ENCODE measurements at places on chromosomes 13 and 19.

GRCh38 chr19:18239303-18239702 lies 13.1 kb upstream of the PDE4C start:
- no peaks in the 10 kb centered on the region for H3K36me3 ChIP-seq
- no peaks in the 10 kb centered on the region for H3K27me3 ChIP-seq
- no peak overlapping the region for H3K27ac ChIP-seq
- no peak for DNase-seq
- H3K4me3 ChIP-seq: no peak overlapping the region

GRCh38 chr13:19601749-19602725 lies 31.4 kb upstream of the MPHOSPH8 start:
- H3K4me1 ChIP-seq: no peaks in the 10 kb centered on the region
- DNase-seq: peak; percentile 74
- no peaks in the 10 kb centered on the region for H3K36me3 ChIP-seq
- no peak overlapping the region for H3K27ac ChIP-seq
- H3K4me3 ChIP-seq: no peak overlapping the region

DNA sequence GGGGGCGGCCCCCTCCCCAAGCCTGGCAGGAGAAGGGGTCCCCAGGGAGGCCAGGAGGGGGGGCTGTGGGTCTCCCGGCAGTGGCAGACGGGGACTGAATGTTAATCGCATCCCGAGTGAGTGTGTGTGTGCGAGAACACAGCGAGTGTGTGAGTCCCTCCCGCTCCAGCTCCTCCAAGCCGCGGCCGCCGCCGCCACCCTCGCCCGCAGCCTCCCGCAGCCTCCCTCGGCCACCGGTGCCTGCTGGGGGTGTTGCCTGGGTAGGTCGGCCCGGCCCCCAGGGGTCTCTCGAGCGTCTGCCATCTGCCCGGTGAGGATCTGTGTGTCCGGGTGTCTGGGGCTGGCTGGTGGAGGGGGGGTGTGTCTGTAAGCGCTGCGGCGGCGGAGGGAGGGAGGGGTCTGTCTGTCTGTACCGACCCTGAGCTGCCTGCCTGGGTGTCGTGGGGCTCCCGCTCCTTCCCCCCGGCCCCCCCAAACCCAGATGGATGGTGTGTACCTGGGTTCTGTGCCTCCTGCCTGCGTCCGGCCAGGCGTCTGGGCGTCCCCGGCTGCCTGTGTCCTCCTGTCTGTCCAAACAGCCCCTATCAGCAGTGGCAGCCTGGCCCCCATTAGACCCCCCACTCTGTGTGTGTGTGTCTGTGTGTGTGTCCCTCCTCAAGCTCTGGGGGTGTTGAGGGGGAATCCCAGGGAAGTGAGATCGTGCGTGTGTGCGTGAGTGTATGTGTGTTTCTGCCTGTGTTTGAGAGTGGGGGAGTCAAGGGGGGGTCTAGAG lies at the start of gene GRIN2D:
TSS of gene GRIN2D (plus strand) at position 110 of the 772 bp plus-strand sequence. CDS start 4,725 bp downstream, outside the sequence.
- peaks cover 3% of the 10 kb centered on the region for H3K36me3 ChIP-seq
- peaks cover 4% of the 10 kb centered on the region for H3K4me1 ChIP-seq
- H3K27me3 ChIP-seq: peaks cover 20% of the 10 kb centered on the region
- no peak within 1 kb of the TSS for H3K4me3 ChIP-seq
- no peak within 1 kb of the TSS for H3K27ac ChIP-seq

- no peak for DNase-seq
- no peaks in the 10 kb centered on the region for H3K27me3 ChIP-seq
- H3K4me1 ChIP-seq: no peaks in the 10 kb centered on the region
- H3K27ac ChIP-seq: no peak overlapping the region
- no peaks in the 10 kb centered on the region for H3K36me3 ChIP-seq
- no peak overlapping the region for H3K4me3 ChIP-seq
These were observed 6.8 kb upstream of the ZNF765 start for GRCh38 chr19:53388168-53388567.

DNA sequence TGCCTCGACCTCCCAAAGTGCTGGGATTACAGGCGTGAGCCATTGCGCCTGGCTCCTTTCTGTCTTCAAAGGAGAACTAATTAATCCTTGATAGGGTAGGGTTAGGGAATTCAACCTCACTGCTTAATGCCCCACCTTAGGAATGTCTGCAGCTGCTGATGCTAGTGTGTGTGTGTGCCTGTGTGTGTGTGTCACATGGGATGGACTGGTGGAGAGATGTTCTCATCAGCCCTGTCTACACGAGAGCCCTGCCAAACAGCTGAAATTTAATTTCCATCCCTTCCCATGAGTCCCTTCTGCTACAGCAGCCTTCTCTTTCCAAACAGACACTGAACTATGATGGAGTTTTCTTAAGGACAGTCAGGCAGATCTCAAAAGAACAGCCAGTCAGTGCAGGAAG lies 46.5 kb upstream of the CLDN10 start:
- DNase-seq: no peak
- H3K27me3 ChIP-seq: no peaks in the 10 kb centered on the region
- no peaks in the 10 kb centered on the region for H3K4me1 ChIP-seq
- no peaks in the 10 kb centered on the region for H3K36me3 ChIP-seq
- H3K27ac ChIP-seq: no peak overlapping the region

DNA sequence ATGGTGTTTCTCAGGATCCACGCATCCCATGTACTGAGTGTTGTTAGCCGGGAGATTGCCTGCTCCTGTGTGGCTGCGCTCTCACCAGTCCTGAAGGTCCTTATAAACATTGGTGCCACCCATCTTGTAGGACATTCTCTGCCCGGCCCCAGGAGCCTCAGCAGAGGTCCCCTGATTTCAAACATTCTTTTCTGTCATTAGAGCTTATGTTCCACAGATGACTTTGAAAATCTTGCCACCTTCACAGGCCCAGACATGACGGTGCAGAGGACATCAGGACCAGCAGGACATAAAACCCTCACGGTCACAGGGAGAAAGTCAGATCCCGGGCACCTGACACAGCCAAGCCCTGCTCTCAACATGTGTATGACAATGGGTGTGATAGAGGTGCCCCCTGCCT lies 33.2 kb upstream of the PEPD start:
- H3K27me3 ChIP-seq: no peaks in the 10 kb centered on the region
- H3K36me3 ChIP-seq: no peaks in the 10 kb centered on the region
- H3K4me1 ChIP-seq: no peaks in the 10 kb centered on the region
- peak; percentile 31 for DNase-seq

GRCh38 chr13:50080911-50081678 lies 65.9 kb downstream of the KCNRG start:
- no peaks in the 10 kb centered on the region for H3K36me3 ChIP-seq
- H3K4me3 ChIP-seq: peak overlapping the region; percentile 95
- peak overlapping the region; percentile 79 for H3K27ac ChIP-seq

- H3K4me3 ChIP-seq: no peak overlapping the region
- no peaks in the 10 kb centered on the region for H3K36me3 ChIP-seq
- DNase-seq: no peak
- H3K27me3 ChIP-seq: no peaks in the 10 kb centered on the region
- H3K4me1 ChIP-seq: peaks cover 3% of the 10 kb centered on the region
These were observed 29.3 kb downstream of the WDFY2 start for GRCh38 chr13:51613535-51613934.

- peak overlapping the region; percentile 1 for H3K27ac ChIP-seq
- H3K4me3 ChIP-seq: no peak overlapping the region
- H3K4me1 ChIP-seq: peaks cover 22% of the 10 kb centered on the region
- no peaks in the 10 kb centered on the region for H3K27me3 ChIP-seq
- H3K36me3 ChIP-seq: peaks cover 12% of the 10 kb centered on the region
These were observed 7.0 kb downstream of the CUL4A start for GRCh38 chr13:113216254-113217048.

DNA sequence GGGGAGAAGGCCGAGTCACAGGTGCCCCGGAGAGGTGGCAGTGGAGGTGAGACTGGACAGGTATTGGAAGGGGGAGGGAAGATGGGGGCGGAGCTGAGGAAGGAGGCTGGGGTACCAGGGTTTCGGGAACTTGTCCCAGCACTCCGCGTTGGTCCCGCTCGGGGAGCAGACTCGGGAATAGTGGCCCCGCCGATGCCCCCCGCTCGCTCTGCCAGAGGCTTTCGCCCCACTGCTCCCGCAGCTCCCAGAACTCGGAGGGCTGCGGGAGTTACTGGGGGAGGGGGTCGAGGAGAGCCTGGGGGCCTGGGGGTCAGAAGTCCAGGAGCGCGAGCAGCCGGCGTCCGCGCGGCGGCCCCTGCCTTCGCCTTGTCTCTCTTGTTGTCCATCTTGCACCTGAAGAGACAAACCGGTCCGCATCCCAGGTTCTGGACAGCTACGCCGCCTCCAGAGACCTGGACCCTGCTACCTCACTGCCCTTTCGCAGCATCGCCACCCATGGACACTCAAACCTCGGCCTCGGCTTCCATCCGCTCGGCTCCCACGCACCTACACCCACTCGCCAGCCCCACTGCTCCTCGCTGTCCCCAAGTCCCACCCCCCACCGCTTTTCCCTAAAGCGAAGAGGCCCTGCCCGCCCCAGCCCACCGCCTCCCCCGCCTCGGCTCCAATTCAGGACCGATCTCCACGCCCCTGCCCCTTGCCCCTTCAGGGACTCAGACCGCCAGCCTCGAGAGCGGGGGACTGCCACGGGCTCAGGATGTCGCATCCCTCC lies 700 bp downstream of the PRR36 start:
- no peak overlapping the region for H3K4me3 ChIP-seq
- peaks cover 3% of the 10 kb centered on the region for H3K4me1 ChIP-seq
- H3K27ac ChIP-seq: no peak overlapping the region
- no peaks in the 10 kb centered on the region for H3K36me3 ChIP-seq

DNA sequence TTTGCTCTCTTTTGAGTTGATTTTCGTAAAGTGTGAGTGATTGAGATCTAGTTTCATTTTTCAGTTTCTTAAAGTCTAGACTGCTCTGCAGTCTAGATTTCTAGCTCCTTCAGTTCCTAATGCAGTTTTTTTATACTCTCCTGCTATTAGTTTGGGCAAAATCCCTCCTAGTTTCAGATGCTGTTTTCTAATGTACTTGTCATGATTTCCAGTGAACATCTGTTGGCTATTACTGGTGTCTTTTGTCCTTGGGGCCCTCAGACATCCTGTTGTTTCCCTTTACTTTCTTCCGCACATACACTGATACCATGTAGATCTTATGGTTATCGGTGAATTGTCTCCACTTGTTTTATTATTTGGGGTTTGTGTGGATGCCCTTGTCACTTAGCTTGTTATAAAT lies 292.1 kb downstream of the TDRD3 start:
- no peak for DNase-seq
- no peaks in the 10 kb centered on the region for H3K4me1 ChIP-seq
- H3K36me3 ChIP-seq: no peaks in the 10 kb centered on the region
- H3K27ac ChIP-seq: no peak overlapping the region
- no peak overlapping the region for H3K4me3 ChIP-seq

- H3K27me3 ChIP-seq: no peaks in the 10 kb centered on the region
- H3K27ac ChIP-seq: peak overlapping the region; percentile 74
- H3K4me1 ChIP-seq: peaks cover 5% of the 10 kb centered on the region
- DNase-seq: no peak
- no peak overlapping the region for H3K4me3 ChIP-seq
These were observed 1.2 kb upstream of the NUMBL start for GRCh38 chr19:40691421-40692211.

GRCh38 chr13:104375614-104376013 lies 1309.4 kb upstream of the SLC10A2 start:
- no peaks in the 10 kb centered on the region for H3K4me1 ChIP-seq
- H3K27ac ChIP-seq: no peak overlapping the region
- H3K27me3 ChIP-seq: no peaks in the 10 kb centered on the region
- H3K36me3 ChIP-seq: no peaks in the 10 kb centered on the region
- no peak overlapping the region for H3K4me3 ChIP-seq

- no peaks in the 10 kb centered on the region for H3K36me3 ChIP-seq
- no peaks in the 10 kb centered on the region for H3K27me3 ChIP-seq
- DNase-seq: no peak
These were observed 383.7 kb downstream of the DIAPH3 start for GRCh38 chr13:59780058-59780457.

DNA sequence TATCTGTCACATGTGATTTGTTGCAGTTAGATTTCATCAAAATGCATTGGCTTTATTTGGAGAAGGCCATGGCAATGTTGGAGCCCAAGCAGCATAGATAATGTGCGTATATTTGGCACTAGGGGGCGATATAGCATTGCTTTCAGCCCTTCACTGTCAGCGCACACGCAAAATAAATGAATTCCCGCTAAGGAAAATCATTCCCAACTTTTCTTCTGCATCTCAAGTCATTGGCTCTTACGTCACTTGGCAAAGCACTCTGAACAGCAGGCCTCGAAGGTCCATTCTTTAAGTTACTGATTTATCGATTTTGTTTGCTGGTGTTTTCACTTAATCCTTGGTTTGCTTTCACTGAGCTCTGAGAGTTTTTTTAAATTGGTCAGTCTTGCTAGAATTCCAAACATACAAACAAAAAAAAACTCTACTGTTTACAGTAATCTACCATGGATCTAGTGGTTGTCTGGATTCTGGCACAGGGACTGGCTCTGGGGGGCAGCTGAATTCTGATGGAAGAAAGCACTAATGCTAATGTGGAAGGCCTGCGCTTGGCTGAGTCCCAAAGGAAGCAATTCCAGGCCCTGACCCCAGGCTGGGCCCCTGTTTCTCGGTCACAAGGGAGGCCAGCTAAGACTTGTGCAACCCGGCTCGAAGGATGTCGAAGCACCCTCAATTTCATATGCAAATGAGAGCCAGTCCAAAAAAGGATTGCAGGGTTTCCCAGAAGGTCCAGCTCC lies 97.7 kb upstream of the IPO5 start:
- H3K36me3 ChIP-seq: no peaks in the 10 kb centered on the region
- H3K27ac ChIP-seq: peak overlapping the region; percentile 59
- peak; percentile 87 for DNase-seq
- H3K4me3 ChIP-seq: peak overlapping the region; percentile 28

GRCh38 chr13:95793781-95794180 lies 116.8 kb downstream of the DNAJC3 start:
- no peak overlapping the region for H3K27ac ChIP-seq
- H3K4me3 ChIP-seq: no peak overlapping the region
- H3K36me3 ChIP-seq: peaks cover 3% of the 10 kb centered on the region
- no peak for DNase-seq
- no peaks in the 10 kb centered on the region for H3K27me3 ChIP-seq
- H3K4me1 ChIP-seq: no peaks in the 10 kb centered on the region

DNA sequence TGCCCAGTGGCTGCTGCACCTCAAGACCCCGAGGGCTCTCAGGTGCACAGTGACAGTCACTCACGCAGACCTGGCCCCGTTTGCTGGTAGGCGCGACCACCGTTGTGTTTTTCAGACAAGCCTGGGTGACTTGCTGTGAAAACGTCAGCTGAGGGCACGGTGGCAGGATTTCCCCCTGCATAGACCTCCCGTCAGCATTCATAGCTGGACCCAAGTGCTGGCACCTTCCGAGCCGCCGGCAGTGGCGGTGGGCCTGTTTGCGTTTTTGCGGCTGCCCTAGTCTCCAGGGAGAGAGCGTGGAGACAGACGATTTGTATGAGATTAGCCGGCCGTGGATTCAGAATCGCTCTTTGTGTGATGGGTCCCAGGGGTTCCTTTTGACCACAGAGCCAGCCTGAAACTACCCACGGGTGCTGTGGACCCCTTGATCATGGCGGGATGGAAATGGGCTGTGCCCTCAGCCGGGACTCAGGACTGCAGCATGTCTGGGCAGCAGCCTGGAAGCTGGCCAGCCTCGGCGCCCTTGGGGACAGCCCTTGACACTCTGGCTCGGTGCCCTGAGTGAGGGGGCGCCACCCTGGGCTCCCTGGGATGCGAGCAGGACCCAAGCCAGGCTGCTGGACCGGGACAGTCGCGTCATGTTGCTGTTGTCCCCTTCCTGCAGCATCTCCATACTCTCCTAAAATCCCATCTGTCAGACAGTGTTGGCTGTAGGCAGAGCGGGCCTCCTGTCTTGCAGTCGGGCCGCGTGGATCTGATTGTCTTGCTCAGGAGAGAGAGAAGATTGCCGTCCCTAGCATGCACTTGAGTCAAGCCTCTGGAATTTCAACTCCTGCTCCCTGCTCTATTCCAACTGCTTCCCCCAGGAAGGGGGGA lies 8.6 kb downstream of the KDM4B start:
- H3K4me3 ChIP-seq: no peak overlapping the region
- H3K27ac ChIP-seq: peak overlapping the region; percentile 53
- peaks cover 18% of the 10 kb centered on the region for H3K4me1 ChIP-seq
- H3K36me3 ChIP-seq: no peaks in the 10 kb centered on the region
- no peak for DNase-seq
